Stomach (tissue), 19 donors: ENCODE measurements at places on chromosomes 5 and 9. TPM values are rescaled to one million over a fixed set of nuclear protein-coding genes. Genes with fewer than 3 reads are reported as not detected.

The CDKN2B gene
- 0.58 TPM for total RNA-seq

The CCDC183 gene
- total RNA-seq, result 1.7 TPM

- H3K4me3 ChIP-seq, result no peak overlapping the region
- no peaks in the 10 kb centered on the region for H3K27me3 ChIP-seq
- peaks cover 62% of the 10 kb centered on the region for H3K36me3 ChIP-seq
- no peak overlapping the region for H3K27ac ChIP-seq
- DNase-seq, result no peak
Measured at GRCh38 chr9:133339641-133340040, 3.7 kb upstream of the SURF6 start.

GRCh38 chr9:37464006-37464405, 1.2 kb downstream of the ZBTB5 start:
- DNase-seq, result no peak
- H3K4me1 ChIP-seq, result peaks cover 14% of the 10 kb centered on the region
- H3K27ac ChIP-seq, result peak overlapping the region; percentile 99

GRCh38 chr5:27748847-27749246, 710.5 kb upstream of the CDH9 start:
- no peaks in the 10 kb centered on the region for H3K36me3 ChIP-seq
- H3K4me3 ChIP-seq, result no peak overlapping the region
- no peaks in the 10 kb centered on the region for H3K4me1 ChIP-seq
- no peaks in the 10 kb centered on the region for H3K27me3 ChIP-seq

DNA sequence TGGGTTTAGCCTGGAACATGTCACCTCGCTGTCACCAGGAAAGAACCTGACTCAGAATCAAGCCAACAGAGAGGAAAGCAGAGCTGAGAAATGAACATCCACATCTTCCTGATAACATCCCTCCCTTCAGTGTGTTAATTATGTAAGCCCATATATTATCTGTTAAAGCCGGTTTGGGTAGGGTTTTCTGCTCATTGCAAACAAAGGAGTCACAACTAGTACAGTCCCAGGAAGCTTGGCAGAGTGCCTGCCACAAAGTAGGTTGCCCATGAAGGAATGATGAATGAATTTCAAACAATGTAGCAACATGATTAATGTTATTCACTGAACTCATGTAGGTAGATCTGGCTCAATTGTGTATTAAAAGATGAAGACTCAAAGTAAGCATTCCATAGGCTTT, 10.4 kb upstream of the PPARGC1B start:
- H3K4me1 ChIP-seq, result no peaks in the 10 kb centered on the region
- DNase-seq, result peak; percentile 81
- H3K36me3 ChIP-seq, result no peaks in the 10 kb centered on the region
- no peak overlapping the region for H3K4me3 ChIP-seq
